SW480 (cell line): ENCODE measurements at places on chromosomes 5 and 9.

DNA sequence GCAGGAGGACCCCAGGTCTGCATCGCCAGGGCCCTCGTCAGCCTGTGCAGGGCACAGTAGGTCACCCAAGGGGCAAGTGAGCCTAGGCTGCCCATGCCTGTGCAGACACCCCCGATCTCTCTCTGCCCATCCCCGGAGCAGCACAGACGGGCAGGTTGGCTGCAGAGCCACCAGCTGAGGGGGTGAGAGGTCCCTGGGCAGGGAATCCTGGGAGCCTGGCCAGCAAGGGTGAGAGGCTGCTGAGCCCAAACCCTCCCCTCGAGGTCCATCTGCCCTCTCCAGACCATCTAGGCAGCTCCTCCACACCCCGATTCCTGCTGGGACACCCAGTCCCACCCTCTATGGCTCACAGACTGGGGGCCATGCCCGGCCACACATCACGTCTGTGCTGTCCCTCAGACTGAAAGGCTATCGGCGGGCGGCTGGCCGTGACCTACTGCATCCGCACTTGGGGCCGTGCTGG, 2.8 kb upstream of the DPP7 start:
- no peak for DNase-seq

DNA sequence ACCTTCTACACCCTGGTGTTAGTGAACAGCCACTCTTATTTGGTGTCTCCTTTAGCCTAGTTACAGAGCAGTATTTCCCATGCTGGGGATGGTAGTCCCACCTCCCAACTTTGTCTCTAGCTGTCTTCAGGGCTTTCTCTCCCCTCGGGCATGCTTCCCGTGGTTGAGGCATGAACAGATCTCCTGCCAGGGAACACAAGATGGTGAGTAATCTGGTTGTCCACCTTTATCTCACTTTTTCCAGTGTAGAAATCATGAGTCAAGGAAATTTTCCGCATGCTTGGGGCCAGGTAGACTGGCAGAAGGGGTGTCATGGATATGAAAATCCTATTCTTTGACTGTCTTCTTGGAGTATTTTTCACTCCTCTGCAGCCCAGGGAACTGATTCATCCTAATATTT, 532.9 kb downstream of the ANXA1 start:
- DNase-seq, result no peak

GRCh38 chr5:65512170-65512937, 30.6 kb upstream of the ADAMTS6 start:
- no peak for DNase-seq

GRCh38 chr9:8917956-8918739, 1118.6 kb upstream of the DMAC1 start:
- DNase-seq, result no peak
